ENCODE measurements at places on chromosomes 2 and 18.
A peak's percentile ranks its signal among the peaks of the same experiment; 100 is the strongest.

DNA sequence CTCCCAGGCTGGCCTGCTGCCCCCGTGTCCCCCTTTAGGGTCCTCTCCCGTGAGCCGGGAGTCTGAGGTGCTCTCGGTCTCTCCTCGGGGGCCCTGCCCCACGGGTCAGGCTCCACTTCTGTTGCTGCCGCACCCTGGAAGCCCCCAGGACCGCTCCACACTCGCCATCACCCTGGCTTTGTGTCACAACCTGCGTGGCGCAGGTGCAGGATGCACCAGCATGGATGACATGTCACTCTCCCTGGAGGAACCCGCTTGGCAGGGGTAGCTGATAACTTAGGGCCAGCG lies 10.8 kb upstream of the ARHGEF4 start:
- DNase-seq, result no peak

DNA sequence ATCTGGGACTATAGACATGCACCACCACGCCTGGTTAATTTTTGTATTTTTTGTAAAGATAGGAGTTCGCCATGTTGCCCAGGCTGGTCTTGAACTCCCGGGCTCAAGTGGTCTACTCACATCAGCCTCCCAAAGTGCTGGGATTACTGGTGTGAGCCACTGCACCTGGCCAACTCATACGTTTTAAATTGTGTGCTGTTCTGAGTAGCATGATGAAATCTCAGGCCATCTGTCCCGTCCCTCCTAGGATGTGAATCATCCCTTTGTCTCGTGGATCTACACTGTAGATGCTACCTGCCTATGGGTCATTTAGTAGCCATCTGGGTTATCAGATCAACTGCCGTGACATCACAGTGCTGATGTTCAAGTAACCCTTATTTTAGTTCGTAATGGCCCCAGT lies 38.5 kb upstream of the RMP24 start:
- DNase-seq, result no peak

DNA sequence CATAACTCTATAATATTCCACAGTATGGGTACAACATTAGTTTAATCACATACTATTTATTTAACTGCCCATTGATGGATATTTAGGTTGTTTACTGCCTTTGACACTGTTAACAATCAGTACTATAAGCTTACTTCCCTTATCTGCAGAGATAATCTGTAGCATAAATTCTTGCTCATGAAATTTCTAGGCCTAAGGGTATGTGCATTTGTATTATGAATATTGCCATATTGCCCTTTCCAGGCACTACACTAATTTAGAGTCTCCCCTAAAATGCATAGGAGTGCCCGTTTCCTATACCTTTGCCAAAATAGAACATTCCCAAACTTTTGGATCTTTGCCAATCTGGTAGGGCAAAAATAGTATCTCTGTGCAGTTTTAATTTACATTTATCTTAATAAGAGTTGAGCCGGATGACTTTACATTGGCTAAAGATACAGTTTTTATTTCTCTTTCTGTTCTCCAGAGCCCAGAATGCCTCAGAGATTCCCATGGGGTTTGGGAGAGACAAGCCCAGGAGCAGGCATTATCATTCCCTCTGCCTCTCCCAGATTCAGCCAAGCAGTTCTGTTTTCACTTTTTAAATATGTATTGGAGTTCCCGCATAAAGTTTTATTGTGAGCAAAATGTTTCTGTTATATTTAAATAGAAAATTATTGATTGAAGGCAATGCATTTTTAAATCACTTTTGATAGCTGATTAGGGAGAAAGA lies 102.8 kb downstream of the CAPN13 start:
- no peak for DNase-seq

- DNase-seq, result no peak
Measured at GRCh38 chr2:79513711-79514110, 860 bp downstream of the CTNNA2 start.

GRCh38 chr18:50947899-50948298 lies 19.9 kb upstream of the ELAC1 start:
- DNase-seq, result no peak

GRCh38 chr2:197883354-197884032 lies 79.1 kb downstream of the PLCL1 start:
- DNase-seq, result no peak

GRCh38 chr2:126808929-126809328 lies 89.8 kb upstream of the TEX51 start:
- no peak for DNase-seq

GRCh38 chr2:147631294-147631693 lies 213.5 kb upstream of the ACVR2A start:
- DNase-seq, result no peak

- DNase-seq, result no peak
Measured at GRCh38 chr2:45765007-45765727, 113.7 kb downstream of the PRKCE start.

DNA sequence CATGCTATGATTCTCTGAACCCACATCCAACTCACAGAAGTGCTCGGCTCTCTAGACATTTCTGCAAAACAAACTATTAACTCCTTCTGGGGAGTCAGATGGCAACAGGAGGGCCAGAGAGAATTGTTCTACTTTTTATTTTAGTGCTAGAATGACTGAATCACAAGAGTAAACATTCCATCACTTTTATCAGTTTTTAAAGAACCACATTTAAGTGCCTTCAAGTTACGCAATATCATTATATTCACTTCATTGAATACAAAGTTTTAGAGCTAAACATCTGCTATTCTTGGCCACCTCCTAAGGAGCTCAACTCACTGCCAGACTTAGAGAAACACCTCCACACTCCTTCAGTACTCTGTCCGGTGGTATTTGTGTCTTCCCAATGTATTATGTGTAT lies 22.4 kb downstream of the B4GALT6 start:
- no peak for DNase-seq

DNA sequence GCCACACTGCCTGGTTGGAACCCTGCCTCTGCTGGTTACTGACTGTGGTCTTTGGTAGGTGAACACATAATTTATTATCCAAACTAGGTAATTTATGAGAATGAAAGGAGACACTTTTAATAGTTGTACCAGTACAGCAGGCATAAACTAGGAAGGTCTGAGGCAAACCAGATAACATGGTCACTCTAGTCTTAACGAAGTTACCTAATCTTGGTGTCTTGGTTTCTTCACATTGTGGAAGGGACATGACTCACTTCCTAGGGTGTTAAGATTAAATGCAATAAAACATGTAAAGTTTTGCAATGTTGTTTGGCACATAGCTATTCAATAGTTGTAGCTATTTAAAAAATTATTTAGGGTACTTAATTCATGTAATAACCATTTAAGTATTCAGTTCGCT lies 23.3 kb downstream of the SPTBN1 start:
- DNase-seq, result no peak

- no peak for DNase-seq
Measured at GRCh38 chr2:189439342-189439741, 1.9 kb upstream of the WDR75 start.

DNA sequence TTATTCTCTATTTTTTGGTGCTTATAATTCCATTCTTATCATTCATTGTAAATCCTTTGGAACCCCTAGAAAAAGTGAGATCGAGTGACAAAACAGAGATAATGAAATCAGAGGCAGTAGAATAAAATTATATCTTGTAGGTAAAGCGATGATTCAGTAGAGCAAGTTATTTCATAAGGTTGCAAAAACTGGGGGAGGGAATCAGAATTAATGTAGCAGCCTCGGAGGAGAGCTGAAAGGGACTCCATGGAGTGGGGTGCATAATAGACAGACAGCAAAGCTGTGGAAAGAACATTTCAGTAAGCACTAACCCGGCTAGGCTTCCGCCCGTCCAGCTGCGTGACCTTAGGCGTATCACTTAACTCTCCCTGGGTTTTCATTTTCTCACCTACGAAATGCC lies 289.7 kb downstream of the EN1 start:
- DNase-seq, result no peak

GRCh38 chr2:46481198-46482193 lies 2.1 kb downstream of the TMEM247 start:
- DNase-seq, result no peak

DNA sequence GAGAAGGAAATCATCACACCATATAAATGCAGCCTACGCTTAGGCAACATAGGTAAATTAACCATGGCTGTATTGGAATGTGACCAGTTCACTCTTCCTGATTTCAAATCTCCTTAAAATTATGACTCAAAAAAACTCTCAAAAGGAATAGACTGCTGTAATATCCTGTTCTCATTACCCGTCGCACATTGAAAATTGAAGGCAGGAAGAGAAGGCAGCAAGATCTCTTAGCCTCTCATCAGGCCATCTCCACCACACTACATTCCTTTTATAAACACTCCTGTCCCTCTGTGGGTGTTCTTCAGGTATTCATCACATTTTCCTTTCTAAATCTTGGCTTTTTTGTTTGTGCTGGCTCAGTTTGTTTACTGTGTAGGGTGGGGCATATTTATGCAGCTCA lies 83.2 kb downstream of the PPP1R1C start:
- no peak for DNase-seq

DNA sequence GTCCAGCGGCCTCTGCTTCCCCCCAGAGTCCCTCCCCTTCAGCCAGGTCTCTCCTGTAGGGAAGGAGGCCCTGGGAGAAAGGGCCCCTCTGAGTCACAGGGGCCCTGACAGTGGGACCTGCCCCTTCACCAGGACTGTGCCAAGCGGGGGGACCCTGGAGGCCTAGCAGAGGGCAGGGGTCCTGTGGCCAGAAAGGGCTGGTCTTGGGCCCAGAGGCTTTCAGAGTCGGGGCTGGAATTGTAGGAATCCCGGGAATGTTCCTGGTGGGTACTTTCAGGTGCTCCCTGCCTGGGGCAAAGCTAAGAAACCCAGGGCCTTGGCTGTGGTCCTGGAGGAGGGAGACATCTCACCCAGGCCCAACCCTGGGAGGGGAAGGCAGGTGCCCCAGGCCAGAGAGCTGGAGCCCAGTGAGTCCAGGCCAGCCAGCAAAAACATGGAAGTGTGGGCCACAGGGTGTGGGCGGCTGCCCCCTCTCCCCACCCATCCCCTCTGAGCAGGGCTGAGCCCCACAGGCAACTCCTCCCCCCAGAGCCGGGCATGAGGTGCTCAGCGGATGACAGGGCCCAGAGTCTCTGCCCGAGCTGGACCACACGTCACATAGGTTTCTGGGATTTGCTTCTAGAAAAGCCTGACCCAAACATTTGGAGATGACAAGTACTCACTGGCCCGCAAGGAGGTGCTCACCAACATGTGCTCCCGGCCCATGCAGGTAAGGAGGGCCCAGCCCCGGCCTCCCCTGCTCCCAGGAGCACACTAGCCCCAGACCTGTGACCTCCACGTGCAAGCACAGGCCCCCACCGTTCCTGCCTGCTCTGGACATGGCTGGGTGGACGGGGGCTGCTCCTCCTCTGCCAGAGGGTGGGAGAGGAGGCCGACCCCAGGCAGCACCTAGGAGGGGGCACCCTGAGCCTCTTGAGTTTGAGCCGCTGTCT lies 48.2 kb upstream of the ALPP start:
- DNase-seq, result no peak

- DNase-seq, result peak; percentile 8
Measured at GRCh38 chr2:24205131-24205530, 30.3 kb downstream of the FAM228A start.

GRCh38 chr2:233129351-233129978 lies 69.3 kb downstream of the INPP5D start:
- peak; percentile 48 for DNase-seq
